ENCODE measurements at places on chromosomes 3 and 15.

GRCh38 chr3:129654131-129654530 is 47.7 kb upstream of the PLXND1 start:
- H3K36me3 ChIP-seq: no peaks in the 10 kb centered on the region
- no peak for DNase-seq
- no peaks in the 10 kb centered on the region for H3K4me1 ChIP-seq
- no peaks in the 10 kb centered on the region for H3K27me3 ChIP-seq
- H3K4me3 ChIP-seq: no peak overlapping the region

DNA sequence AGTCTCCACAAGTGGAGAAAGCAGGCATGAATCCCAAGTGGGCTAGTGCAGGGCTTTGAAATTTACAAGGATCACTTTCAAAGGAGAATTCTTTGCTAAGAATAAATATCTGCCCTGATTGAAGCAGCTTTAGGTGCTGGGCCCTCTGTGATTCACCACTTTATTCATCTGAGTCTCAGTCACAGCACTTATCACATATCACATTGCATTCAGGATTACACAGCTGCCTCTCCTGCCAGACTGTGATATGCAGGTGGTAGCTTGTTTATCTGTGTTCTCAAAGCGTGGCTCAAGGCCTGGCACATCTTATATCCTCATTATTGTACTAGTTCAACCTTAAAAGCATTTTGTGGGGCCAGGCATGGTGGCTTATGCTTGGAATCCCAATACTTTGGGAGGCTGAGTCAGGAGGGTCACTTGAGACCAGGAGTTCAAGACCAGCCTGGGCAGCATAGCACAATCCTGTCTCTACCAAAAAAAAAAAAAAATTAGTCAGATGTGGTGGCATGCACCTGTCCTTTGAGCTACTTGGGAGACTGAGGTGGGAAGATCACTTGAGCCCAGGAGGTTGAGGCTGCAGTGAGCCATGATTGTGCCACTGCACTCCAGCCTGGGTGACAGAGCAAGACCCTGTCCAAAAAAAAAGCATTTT is 156.9 kb upstream of the EIF1B start:
- H3K4me1 ChIP-seq: no peaks in the 10 kb centered on the region
- DNase-seq: no peak
- no peaks in the 10 kb centered on the region for H3K27me3 ChIP-seq
- no peaks in the 10 kb centered on the region for H3K36me3 ChIP-seq

GRCh38 chr3:22713936-22714335 is 489.2 kb upstream of the UBE2E2 start:
- no peaks in the 10 kb centered on the region for H3K36me3 ChIP-seq
- no peak overlapping the region for H3K27ac ChIP-seq
- H3K4me3 ChIP-seq: no peak overlapping the region
- no peaks in the 10 kb centered on the region for H3K4me1 ChIP-seq

DNA sequence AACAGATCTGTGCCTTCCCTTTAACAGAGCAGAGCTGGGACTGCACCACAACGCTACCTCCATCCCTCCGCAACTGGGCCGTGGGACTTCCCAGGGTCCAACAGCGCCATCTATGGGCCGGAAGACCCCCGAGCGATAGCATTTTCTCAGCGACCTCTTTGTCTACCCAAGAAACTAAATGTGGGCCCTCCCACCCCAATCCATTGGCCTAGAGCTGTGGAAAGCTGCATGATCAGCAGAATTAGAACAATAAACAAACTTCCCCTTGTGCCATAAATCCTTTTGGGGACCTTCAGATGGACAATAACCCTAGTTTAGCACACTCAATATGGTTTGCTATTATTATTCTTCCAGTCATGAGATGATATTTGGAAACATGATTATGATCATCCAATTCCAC is 74.8 kb upstream of the NTRK3 start:
- DNase-seq: peak; percentile 72
- no peaks in the 10 kb centered on the region for H3K36me3 ChIP-seq
- H3K4me1 ChIP-seq: no peaks in the 10 kb centered on the region
- no peaks in the 10 kb centered on the region for H3K27me3 ChIP-seq
- H3K4me3 ChIP-seq: no peak overlapping the region

- no peak overlapping the region for H3K27ac ChIP-seq
- H3K27me3 ChIP-seq: no peaks in the 10 kb centered on the region
- H3K36me3 ChIP-seq: no peaks in the 10 kb centered on the region
- no peaks in the 10 kb centered on the region for H3K4me1 ChIP-seq
- DNase-seq: no peak
- H3K4me3 ChIP-seq: no peak overlapping the region
These were observed 339.6 kb upstream of the TPRG1 start for GRCh38 chr3:188832146-188832545.

GRCh38 chr3:159892171-159892795 is 96.4 kb upstream of the IL12A start:
- DNase-seq: no peak
- no peak overlapping the region for H3K27ac ChIP-seq
- no peak overlapping the region for H3K4me3 ChIP-seq
- no peaks in the 10 kb centered on the region for H3K4me1 ChIP-seq
- no peaks in the 10 kb centered on the region for H3K27me3 ChIP-seq
- no peaks in the 10 kb centered on the region for H3K36me3 ChIP-seq

DNA sequence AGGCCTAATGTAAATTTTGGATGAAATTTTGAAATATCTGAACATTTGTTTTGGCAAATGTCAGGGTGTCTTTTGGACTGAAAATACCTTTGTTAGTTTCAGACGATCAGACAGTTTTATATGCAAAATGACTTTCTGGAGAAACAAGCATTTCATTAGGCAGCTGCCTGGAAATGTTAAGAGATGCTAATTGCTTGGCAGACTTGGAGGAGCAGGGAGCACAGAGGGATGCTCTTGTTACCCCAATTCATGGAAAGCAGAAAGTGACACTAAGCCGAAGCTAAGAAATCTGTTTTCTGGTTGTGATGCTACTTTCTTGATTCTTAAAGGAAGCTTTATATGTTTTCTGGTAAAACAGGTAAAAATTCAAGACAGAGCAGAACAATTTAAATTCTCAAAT is 204.3 kb upstream of the GBE1 start:
- no peaks in the 10 kb centered on the region for H3K27me3 ChIP-seq
- H3K27ac ChIP-seq: no peak overlapping the region
- no peaks in the 10 kb centered on the region for H3K4me1 ChIP-seq

DNA sequence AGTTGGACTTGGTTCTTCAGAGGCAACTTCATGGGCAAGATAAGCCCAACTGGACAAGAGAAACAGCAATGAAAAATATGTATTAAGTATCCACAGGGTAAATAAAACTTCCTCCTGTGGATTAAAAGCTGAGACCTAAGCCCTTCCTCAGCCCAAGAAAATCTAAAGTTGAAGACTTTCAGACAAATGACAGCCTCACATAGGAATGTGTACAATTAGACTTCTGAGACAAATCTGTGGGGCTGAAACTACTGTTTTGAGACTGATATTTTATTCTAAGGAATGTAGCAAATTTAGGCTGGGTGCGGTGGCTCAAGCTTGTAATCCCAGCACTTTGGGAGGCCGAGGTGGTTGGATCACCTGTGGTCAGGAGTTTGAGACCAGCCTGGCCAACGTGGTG is 74.2 kb upstream of the IL12A start:
- no peak for DNase-seq
- H3K4me1 ChIP-seq: peaks cover 17% of the 10 kb centered on the region
- no peaks in the 10 kb centered on the region for H3K27me3 ChIP-seq
- no peak overlapping the region for H3K27ac ChIP-seq

- H3K4me1 ChIP-seq: peaks cover 7% of the 10 kb centered on the region
- H3K27me3 ChIP-seq: no peaks in the 10 kb centered on the region
- no peak overlapping the region for H3K4me3 ChIP-seq
- no peak overlapping the region for H3K27ac ChIP-seq
These were observed 8.7 kb upstream of the FLNB start for GRCh38 chr3:57999417-58000115.

DNA sequence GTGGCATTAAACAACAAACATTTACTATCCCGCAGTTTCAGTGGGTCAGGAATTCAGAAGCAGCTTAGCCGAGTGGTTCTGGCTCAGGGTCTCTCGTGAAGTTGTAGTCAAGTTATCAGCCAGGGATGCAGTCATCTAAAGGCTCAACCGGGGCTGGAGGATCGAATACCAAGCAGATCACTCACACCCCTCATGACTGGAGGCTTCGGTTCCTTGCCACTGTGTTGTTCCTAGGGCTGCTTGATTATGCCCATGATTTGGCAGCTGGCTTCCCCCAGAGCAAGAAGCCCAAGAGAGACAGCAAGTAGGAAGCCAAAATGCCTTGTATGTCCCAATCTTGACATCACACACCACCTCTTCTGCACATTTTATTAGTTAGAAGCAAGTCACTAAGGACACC is 33.9 kb upstream of the CDCP1 start:
- no peak overlapping the region for H3K27ac ChIP-seq
- H3K4me3 ChIP-seq: no peak overlapping the region
- H3K27me3 ChIP-seq: no peaks in the 10 kb centered on the region
- no peaks in the 10 kb centered on the region for H3K36me3 ChIP-seq
- peaks cover 27% of the 10 kb centered on the region for H3K4me1 ChIP-seq
- DNase-seq: no peak

- H3K4me3 ChIP-seq: no peak overlapping the region
- H3K27ac ChIP-seq: no peak overlapping the region
- no peaks in the 10 kb centered on the region for H3K27me3 ChIP-seq
- DNase-seq: no peak
- H3K4me1 ChIP-seq: no peaks in the 10 kb centered on the region
These were observed 23.1 kb downstream of the NEDD4 start for GRCh38 chr15:55970286-55970685.

DNA sequence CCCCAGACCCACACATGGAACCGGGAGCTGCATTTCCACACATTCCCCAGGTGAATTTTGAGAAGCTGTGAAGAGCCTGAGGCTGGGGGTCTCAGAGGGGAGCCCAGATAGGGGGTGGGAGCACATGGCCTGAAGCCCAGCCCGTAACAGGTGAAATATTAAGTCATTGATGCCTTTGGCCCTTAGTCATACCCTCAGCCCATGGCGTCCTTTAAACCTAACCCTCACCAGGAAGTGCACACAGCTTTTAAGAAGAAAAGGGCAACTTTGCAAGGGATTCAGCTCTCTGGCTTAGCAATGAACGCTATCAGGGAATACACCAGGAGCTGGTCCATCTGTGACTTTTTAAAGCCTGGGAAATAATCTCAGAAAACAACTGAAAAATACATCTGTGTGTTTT is 40.6 kb downstream of the WNT7A start:
- H3K27me3 ChIP-seq: peaks cover 84% of the 10 kb centered on the region
- H3K27ac ChIP-seq: no peak overlapping the region
- no peak for DNase-seq
- H3K4me3 ChIP-seq: no peak overlapping the region
- H3K36me3 ChIP-seq: no peaks in the 10 kb centered on the region

GRCh38 chr3:45597581-45597980 is 3.0 kb downstream of the LIMD1 start:
- H3K4me3 ChIP-seq: peak overlapping the region; percentile 89
- no peak for DNase-seq
- peaks cover 27% of the 10 kb centered on the region for H3K4me1 ChIP-seq
- peak overlapping the region; percentile 92 for H3K27ac ChIP-seq
- H3K27me3 ChIP-seq: no peaks in the 10 kb centered on the region

DNA sequence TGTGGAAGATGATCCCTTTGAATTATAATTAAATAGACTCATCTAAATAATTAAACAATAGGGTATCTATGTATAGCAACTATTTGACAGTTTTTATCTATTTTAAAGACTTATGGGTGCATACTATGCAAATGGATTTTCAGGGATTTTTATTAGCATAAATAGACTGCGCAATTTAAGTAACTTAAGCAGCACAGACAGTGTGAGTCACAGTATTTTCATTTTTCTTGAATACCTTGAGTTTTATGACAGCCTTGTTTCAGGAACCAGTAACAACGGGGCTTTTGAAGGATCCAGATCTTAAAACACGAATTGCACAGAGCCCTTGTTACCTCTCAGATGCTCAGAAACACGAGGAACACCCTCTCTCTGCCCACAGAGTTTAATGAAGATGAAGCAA is 175.5 kb upstream of the CD96 start:
- no peak overlapping the region for H3K27ac ChIP-seq
- H3K4me3 ChIP-seq: no peak overlapping the region
- no peaks in the 10 kb centered on the region for H3K27me3 ChIP-seq
- H3K36me3 ChIP-seq: no peaks in the 10 kb centered on the region

GRCh38 chr3:128345196-128345595 is 121.5 kb downstream of the DNAJB8 start:
- no peaks in the 10 kb centered on the region for H3K27me3 ChIP-seq
- no peak overlapping the region for H3K4me3 ChIP-seq
- no peaks in the 10 kb centered on the region for H3K36me3 ChIP-seq
- no peak overlapping the region for H3K27ac ChIP-seq
- no peaks in the 10 kb centered on the region for H3K4me1 ChIP-seq

DNA sequence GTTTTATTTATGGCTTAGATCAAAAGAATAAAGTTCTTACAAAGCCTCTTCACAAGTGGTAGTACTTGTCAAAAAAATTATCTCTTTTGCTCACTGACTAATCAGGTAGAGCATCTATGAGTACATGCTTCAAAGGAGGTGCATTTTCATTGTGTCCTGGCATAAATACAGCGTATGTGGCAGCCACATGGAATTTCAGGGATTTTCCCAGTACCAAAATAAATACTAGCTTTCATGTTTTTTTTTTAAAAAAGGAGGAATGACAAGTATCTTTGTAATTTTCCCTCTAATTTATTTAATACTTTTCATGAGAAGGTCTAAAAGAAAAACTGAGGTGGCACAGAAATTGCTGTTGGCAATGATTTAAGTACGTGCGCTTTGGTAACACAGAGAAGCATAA is 597.8 kb upstream of the ALCAM start:
- no peaks in the 10 kb centered on the region for H3K36me3 ChIP-seq
- H3K4me1 ChIP-seq: no peaks in the 10 kb centered on the region
- DNase-seq: no peak
- no peaks in the 10 kb centered on the region for H3K27me3 ChIP-seq
- H3K4me3 ChIP-seq: no peak overlapping the region

GRCh38 chr3:11392014-11392859 is 120.0 kb downstream of the ATG7 start:
- H3K4me1 ChIP-seq: no peaks in the 10 kb centered on the region
- no peak overlapping the region for H3K4me3 ChIP-seq
- no peaks in the 10 kb centered on the region for H3K36me3 ChIP-seq
- H3K27me3 ChIP-seq: no peaks in the 10 kb centered on the region

- H3K4me1 ChIP-seq: no peaks in the 10 kb centered on the region
- no peak for DNase-seq
- H3K27ac ChIP-seq: no peak within 1 kb of the TSS
- H3K4me3 ChIP-seq: no peak within 1 kb of the TSS
- H3K27me3 ChIP-seq: no peaks in the 10 kb centered on the region
These were observed at the start of gene PLCB2 for GRCh38 chr15:40307421-40308211. TSS of gene PLCB2 (minus strand) at chr15:40307935. CDS start at chr15:40307672, 263 bp downstream.

Data from MM.1S (cell line).